ENCODE measurements at places on chromosomes 1 and 21.

GRCh38 chr21:29053011-29053553 is 20.4 kb downstream of the CCT8 start:
- no peak for DNase-seq

- no peak for DNase-seq
Observed at GRCh38 chr1:201486187-201486586, 17.2 kb upstream of the PHLDA3 start.

- no peak for DNase-seq
Observed at GRCh38 chr1:236686815-236687160, 489 bp downstream of the ACTN2 start.

DNA sequence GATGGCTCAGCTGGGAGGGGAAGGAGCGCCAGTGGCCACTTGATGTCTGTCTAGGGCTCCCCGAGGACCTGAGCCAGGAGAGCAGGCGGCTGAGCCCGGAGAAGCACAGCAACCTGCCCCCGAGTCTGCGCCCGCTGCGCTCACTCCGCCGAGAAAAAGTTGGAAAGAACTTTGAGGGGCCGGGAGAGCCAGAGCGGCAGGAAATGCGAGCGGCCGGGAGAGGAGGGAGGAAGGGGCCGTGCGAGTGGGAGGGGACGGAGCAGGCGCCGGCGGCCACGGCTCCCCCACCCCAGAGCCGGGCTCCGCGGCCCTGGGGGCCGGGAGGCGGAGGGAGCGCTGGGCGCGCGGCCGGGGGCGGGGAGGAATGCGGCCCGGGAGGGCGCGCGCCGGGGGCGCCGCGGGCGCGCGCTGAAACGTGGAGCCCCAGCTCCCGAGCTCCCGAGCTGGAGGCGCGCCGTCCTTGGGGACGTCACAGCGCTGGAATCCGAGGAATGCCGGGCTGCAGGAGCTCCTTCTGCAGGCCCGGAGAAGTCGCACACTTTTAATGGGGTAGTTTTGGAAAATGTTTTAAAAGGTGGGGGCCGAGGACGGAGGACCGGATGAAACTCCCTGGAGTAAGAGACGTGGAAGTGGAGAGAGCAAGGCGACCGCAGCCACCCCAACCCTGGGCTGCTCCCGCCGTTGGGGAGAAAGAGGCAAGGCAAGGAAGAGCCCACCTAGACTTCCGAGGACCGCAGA is at the start of gene PTPN14:
Gene PTPN14, minus strand, starts transcription at position 167 of the 738 bp plus-strand sequence. CDS start 86,799 bp downstream, outside the sequence.
- no peak for DNase-seq

- DNase-seq = no peak
Observed at GRCh38 chr1:88985032-88985431, 7.4 kb downstream of the KYAT3 start.

- DNase-seq = peak; percentile 12
Observed at GRCh38 chr1:230979952-230980351, 1.1 kb downstream of the ARV1 start.

All from activated CD4-positive, alpha-beta T cell treated with anti-CD3 and anti-CD28 coated beads, Interleukin-2, Interleukin-6, amounts not matched to agents 100 ng/mL and 50 ng/mL, durations not matched to agents 16 hours and 8 hours (primary cell).